ENCODE measurements at places on chromosomes 1 and 21.
A peak's percentile ranks its signal among the peaks of the same experiment; 100 is the strongest.

DNA sequence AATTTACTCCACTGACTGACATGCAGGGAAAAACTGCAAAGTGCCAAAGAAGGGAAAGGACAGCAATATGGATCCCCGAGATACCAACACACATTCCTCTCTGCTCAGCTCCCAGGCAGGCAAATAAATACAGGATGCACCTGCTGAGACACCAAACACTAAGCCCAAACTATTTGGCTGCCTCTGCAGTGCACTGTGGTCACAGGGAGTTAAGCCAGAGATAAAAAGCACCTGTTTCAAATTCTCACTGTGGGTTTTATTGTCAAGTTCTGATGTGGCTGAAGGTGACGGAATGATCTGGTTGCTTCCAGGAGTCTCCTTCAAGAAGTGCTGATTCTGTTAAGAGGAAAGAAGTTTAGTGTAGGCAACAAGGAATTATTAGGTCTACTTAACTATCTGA lies 17.7 kb downstream of the TEX38 start:
- no peak for DNase-seq

DNA sequence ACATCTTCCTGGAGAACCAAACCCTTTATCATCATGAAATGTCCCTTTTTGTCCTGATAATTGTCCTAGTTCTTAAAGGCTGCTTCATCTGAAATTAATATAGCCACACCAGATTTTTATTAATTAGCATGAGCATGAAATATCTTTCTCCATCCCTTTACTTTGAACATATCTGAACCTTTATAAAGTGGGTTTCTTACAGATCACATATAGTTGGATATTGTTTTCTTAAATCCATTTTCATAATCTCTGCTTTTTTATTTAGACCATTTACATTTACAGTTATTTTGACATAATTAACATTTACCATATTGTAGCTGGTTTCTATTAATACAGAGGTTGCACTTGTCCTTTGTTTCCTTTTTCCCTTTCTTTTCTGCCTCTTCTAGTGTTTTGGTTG lies 17.2 kb downstream of the SHCBP1L start:
- DNase-seq = no peak

DNA sequence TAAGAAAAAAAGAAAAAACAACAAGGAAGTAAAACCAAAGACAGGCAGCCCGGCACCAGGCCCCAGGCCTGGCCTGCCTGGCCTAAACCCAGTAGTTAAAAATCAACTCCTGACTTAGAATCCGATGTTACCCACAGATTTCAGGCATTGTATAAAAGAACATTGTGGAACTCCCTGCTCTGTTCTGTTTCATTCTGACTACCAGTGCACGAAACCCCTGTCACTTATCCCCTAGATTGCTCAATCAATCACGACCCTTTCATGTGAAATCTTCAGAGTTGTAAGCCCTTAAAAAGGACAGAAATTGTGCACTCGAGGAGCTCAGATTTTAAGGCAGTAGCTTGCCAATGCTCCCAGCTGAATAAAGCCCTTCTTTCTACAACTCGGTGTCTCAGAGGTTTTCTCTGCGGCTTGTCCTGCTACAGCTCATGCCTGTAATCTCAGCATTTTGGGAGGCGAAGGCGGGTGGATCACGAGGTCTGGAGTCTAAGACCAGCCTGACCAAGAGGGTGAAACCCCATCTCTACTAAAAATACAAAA lies 15.6 kb upstream of the MYOCOS start:
- no peak for DNase-seq

DNA sequence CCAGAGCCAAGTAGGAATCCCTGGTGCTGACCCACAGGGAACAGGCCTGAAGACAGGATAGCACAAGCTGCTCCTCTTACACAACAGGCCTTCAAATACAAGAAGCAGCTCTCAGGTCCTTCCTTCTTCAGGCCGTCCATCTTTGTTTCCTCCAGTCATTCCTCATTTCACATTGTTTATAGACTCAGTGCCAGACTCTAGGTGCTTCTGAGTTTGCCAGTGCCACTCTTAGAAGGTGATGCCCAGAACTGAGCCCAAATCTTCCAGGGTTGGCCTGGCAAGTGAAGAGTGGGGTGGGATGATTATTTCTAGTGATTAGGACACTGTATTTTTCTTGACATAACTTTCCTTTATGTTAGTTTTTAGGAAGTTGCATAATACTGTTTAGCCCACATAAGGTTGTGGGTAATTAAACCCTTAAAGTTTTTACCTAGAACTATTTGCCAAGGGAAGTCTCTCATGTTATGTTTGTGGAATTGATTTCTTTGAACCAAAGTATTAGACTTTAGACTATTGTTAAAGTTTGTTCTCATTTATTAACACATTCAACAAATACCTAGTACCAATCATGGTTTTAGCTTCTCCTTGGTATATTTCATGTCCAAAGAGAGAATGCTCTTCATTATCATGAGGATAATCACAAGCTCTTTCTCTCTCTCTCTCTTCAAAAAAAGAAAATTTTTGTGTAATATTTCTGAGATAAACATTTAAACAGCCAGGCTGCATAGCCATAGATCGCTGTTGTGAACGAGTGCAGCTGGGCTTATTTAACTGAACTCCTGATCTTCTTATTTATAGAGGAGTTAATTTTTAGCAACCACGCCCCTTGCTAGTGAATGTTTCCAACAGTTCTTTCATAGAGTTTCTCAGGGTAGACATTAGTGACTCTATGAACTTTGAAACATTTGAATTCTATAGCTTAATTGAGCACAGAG lies 47.7 kb downstream of the PGM1 start:
- DNase-seq = no peak

GRCh38 chr1:68322837-68323687 lies 90.7 kb upstream of the WLS start:
- DNase-seq = no peak

- DNase-seq = no peak
Measured at GRCh38 chr1:158049853-158050252, 56.4 kb downstream of the KIRREL1 start.

- no peak for DNase-seq
Measured at GRCh38 chr1:11970441-11971185, 9.6 kb upstream of the MFN2 start.

DNA sequence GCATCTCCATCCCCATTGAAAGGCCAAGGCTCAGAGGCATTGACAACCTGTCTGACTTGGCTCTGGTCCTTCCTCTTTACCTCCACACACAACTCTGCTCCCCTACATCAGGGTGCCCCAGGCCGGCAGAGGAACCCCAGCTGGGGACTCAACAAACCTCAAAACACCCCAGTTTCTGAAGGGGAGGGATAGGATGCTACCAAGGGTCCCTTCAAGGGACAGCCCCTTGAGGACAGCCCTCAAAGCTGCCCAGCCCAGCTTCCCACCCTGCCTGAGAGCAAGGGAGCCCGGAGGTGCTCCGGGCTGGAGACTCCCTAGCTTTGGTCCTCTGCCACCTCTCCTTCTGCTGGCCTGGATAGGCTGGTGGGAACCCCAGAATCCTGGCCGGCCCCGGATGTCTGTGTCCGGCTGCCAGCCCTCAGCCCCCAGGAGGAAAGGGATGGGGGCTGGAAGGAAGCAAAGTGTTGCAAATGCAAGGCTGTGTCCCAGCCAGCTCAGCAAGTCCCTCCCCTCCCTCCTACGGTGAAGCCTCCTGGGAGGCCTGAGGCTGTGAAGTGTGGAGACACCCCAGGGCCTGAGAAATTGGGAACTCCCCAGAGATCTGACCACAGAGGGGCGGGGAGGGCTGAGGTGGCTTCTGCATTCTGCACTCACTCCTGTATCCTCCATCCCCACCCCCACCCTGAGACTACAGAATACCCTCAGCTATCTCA lies 1.1 kb upstream of the MARCKSL1 start:
- no peak for DNase-seq

DNA sequence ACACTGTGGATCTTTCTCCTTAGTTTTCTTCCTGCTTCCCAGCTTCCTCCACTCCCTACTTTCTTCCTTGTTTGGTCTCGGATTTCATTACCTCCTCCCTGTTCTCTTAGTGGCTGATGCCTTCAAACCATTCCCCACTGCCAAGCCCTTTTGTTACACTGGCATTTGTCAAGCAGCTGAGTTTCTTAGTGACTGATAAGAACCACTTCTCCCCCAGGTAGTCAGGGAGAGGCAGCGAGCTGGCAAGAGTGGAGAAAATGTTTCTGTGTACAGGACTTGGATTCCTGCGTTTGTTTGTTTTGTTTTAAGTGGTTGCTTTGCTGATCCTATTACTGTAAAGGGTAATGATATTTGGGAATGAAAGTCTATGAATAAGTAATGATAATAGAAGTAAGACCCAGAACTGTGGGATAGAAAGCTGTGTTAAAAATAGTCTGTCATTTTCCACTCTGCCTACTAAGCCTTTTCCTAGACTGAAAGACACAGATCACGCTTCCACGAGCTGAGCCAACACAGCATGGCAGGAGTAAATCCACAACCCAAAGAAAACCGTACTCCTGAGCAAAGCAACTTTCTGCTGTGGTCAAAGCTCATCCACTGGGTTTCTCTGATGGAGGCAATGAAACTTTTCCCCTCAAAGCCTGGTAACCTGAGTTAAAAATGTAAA lies 10.1 kb upstream of the SERTAD4 start:
- peak; percentile 40 for DNase-seq

DNA sequence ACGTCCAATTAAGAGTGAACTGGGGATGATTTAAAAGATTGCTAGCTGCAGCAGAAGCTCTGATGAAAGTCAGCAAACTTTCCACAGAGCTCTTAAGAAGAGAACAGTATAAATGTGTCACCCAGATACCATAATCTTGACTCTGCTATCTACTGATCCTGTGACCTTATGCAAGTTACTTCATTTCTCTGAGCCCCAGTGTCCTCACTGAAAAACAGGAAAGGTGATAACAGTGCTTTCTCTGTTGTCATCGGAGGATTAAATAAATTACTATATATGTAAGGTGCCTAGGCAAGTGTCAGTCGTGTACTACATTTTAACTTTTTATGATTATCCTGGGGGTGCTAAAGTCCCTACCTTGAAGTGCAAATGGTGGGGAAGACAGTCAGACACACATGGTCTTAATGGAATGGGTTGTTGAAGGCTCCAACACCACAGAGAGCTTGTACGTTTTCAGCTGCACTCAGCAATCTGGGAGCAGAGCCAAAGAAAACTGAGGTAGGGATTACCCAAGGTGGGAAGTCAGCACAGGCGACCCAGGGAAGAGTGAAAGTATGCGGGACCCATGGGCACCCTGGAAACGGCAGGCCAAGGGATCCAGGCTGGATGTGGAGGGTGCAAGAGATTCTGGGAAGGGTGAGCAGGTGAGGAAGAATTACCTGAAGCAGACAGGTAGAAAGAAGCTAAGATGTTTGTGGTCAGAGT lies 82.8 kb downstream of the DTL start:
- DNase-seq = no peak

DNA sequence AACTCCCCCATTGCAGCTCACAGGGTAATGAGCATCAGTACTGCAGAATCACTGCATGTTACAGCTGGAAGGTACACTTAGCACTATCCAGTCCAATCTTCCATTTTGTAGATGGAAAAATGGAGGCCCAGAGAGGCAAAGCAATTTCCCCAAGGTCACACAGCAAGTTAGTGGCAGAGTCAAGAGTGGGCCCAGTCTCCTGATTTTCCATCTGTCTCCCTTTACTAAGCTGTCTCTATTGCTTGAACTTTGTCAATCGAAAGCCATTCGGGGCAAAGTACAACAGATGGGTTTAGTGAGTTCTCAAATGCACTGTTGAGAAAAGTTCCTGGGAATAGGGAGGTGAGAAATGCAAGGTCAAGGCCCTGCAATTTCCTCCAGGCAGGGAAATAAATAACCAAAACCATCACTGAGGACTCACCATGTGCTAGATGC lies 50.4 kb upstream of the IFFO2 start:
- DNase-seq = no peak

DNA sequence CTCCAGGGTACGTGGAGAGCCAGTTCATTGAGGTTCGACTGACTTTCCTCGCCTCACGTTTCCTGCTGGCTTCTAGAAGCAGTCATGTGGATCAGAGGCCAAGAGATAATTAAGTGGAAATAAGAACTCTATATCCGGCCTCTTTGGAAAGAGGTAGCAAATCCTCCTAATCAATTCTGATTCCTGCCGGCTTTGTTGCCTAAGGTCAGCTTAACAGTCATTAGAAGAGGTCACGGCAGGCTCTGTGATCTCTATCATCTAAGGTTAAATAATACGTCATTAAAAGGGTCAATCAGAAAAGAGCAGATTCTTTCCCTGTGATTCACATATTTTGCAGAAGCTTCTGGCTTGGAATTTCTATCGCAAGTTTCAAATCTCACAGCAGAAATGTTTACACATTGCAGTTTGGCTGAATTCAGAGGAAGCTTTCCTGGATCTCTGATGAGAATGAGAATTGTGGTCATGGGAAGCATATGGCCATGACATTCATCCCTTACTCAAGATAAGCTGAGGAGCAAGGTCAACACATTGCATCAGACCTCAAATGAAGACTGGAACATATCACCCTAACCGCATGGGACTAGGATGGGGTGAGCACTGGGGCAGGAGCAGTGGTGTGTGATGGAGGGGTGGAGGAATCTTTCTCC lies 189.4 kb downstream of the PBX1 start:
- no peak for DNase-seq

GRCh38 chr21:42238185-42238934 lies 19.4 kb downstream of the ABCG1 start:
- DNase-seq = no peak

- DNase-seq = no peak
Measured at GRCh38 chr1:111227851-111228747, 586 bp downstream of the CHI3L2 start.

GRCh38 chr1:173176246-173176645 lies 30.9 kb downstream of the TNFSF4 start:
- no peak for DNase-seq

GRCh38 chr1:222394224-222394623 lies 153.7 kb downstream of the HHIPL2 start:
- no peak for DNase-seq

DNA sequence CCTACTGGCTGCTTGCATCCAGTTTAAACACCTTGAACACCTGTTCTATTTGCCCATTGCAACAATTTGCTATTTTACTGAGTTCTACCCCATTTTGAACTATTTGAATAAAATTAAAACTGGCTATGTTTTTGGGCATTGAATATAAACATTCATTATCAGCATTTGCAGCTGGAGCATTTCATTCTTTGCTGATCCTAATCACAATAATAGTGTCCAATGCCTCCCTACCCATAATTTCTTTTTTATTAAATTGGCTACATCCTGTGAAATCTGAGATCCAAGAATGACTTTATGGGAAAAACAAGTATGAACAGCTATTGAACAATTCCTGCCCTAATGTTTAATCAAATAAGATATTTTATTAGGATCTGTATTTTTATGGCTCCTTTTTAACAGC lies 447.9 kb downstream of the PLA2G4A start:
- DNase-seq = no peak

- no peak for DNase-seq
Measured at GRCh38 chr1:175978926-175979325, 228.2 kb downstream of the COP1 start.

DNA sequence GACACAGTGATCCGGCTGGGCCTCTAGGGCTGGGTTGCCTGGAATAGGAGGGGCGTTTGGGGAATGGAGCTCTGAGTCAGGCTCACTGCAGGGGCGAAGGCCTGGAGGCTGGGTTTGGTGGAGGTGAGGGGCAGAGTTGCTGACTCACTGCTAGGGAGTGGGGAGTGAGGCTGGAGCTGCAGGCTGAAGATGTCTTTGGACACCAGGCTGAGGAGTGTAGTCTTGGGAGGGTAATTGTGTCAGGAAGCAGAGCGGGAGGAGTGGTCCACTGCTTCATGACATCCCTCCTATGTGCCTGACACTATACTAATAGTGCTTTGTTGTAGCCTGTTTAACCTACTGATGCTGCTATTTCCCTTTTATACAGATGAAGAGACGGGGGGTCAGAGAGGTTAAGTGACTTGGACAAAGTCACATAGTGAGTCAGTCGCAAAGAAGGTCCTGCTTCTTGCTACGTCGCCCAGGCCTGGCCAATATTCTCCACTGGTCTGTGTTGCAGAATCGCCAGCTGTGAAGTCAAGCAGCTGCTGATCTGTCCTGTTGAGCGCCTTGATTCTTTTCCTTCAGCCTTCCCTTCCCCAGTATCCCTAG lies 13.6 kb downstream of the ACTL8 start:
- DNase-seq = no peak

Data from DMS153 (cell line).